AG09319 (cell line): ENCODE measurements at places on chromosomes 11 and 22.
A peak's percentile ranks its signal among the peaks of the same experiment; 100 is the strongest.

DNA sequence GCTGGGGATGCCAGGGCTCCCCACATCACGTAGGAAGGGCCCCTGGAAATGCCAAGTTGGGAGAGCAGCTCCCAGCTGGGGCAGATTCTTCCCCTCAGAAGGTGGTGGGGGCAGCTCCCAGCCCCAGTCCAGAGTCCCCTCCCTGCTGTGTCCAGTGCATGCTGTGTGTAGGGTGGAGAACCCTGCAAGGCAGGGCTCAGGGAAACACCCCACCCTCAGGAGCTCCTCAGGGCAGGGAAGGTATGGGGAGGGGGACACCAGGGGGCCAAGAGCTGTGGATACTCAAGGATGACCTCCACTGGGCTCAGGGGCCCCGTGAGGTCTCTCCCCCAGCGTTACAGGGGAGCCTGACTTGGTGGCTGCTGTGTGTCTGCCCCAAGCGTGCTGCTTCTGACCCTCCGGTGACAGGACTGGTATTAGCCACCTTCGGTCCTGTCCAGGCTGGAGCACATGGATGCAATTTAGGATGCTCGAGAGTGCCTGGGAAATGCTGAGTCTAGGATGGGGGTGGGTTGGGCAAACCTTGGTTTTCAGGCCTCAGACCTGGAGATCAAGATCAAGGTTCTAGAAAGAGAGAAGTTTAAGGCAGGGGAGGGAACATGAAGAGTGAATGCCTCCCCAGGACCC is 16.1 kb upstream of the CABP7 start:
- DNase-seq, result no peak

- DNase-seq, result no peak
Observed at GRCh38 chr22:38213990-38214301, 12.2 kb downstream of the MAFF start.

- DNase-seq, result no peak
Observed at GRCh38 chr11:93005239-93005638, 35.8 kb downstream of the MTNR1B start.

DNA sequence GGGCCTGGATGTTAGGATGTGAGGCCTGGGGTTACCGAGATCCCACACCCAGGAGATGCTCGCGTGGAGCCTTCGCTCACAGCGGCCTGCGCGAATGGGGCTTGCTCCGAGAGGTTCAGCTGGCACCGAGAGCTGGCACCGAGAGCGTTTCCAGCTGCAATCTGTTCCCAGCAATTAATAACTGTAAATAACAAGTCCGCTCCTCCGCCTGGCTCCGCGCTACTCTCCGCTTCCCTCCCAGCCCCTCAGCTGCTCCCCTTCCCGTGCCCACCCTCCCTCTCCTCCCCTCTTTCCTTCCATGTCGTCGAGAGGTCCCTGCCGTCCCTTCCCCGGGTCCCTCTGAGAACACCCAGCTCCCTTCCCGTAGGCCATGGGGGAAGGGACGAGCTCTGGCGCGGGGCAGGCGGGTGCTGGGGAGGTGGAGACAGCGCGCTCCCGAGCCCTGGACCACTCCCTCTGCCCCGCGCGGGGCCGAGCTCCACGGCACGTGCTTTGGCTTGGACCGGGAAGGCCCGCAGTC is 110.8 kb downstream of the WNT7B start:
- DNase-seq, result no peak

DNA sequence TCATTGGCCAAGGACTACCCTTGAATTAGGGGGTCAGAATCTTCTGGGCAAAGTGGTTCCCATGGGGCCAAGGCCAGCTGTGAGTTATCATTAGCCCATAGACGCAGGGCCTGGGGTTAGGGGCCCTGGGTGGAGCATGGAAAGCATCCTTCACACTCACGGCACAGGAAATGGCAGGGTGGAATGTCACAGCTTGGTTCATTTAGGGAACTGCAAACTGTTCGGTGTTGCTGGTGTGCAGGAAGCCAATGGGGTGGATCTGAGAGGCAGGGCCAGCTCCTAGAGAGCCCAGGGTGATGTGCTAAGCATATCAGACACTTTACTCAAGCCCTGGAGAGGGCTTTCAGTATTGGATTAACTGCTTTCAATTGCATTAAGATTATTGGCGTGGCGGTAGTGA is 42.9 kb downstream of the TECTA start:
- no peak for DNase-seq

DNA sequence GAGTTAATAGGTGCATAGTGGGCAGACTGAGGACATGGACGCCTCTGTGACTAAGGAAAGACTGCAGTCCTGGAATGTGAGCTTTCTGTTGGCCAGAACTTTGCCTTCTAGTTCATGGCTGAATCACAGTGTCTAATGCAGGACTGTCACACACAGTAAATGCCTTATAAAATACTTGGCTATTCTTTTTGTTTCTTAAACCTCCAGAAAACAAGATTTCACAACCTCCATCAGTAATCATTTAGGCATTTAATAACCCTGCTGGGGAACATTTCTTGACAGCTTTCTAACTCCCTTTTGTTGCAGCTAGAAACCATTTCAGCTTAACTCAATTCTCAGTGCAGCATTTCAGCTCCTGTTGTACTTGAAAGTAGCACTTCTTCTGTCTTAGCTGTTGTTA is 335.8 kb upstream of the DDI1 start:
- peak; percentile 36 for DNase-seq

GRCh38 chr11:113994077-113994954 is 19.4 kb downstream of the HTR3A start:
- no peak for DNase-seq

- DNase-seq, result no peak
Observed at GRCh38 chr11:113444502-113445123, 30.6 kb downstream of the DRD2 start.

- DNase-seq, result no peak
Observed at GRCh38 chr11:107203656-107204055, 185.4 kb upstream of the GUCY1A2 start.

DNA sequence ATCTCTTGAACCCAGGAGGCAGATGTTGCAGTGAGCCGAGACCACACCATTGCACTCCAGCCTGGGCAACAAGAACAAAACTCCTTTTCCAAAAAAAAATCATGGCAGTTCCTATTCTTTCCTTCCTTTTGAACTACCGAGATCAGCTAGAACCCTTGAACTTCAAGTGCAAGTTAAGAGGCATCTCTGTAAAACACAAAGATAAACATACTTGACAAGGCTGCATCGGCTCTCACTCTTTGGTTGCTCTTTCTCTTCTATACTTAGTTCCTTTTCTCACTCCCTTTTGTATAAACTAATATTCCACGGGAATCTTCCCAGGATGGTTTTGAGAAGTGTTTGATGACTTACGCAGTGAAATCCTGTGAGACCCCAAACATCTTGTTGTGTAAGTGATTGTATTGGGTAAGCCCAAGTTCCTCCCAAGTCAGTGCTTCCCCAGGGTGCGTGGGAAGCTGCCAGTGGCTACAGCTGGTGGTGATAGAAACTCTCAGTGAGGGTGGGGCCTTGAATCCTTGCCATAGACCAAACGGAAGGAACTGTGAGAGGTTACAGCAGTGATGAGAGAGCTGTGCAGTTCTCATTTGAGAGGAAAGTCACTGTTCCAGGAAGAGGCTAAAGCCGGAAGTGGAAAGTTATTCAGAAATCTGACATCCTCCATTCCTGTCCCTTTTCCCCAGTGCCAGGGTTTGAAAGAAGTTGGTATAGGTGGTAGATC is 24.1 kb upstream of the CDC42EP2 start:
- peak; percentile 99 for DNase-seq

- DNase-seq, result no peak
Observed at GRCh38 chr11:108224911-108225786, 2.3 kb downstream of the ATM start.

GRCh38 chr11:123427405-123427804 is 2.7 kb upstream of the GRAMD1B start:
- DNase-seq, result no peak

DNA sequence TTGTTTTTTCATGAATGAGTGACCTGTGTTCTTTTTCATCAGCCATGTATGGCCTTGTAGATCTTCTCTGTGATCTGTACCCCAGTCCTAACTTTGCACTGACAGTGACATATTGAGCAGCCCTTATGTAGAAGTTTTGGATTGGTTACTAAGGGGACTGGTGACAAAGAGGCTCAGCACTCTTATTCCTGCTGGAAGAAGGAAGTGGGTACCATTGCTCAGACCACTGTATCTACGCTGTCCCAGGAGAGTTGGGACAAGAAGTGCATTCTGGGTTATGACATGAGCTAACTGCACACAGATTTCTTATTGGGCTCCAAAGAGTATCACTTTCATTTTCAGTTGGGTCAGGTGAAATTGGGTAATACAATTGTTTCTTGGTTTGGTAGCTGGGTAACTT is 107.8 kb upstream of the RASSF10 start:
- no peak for DNase-seq

DNA sequence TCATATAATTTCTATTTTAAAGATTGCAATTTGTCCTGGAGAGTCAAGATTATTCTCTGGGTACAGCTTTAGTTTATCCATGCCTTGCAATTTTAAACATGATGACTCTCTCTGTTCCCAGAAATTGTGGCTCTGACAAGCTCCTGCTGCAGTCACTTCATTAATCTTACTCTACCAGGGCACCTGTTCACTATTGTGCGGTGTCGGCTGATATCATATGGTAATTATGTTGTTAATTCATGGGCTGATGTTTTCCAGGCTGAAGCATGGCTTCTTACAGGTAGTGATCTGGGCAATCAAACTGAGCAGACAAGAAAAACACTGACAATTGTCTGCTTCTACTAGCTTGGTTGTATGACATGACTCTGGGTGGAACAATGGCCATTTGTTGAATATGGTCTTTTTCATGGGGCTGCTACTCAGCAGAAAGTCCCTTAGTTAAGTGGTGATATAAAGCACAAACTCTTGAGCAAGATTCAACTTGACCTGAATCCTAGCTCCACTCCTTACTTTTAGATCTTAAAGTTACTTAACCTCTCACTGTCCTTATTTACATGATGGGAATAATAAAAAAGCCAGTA is 230.7 kb downstream of the FAT3 start:
- no peak for DNase-seq

- DNase-seq, result no peak
Observed at GRCh38 chr11:10436224-10436623, 18.8 kb upstream of the AMPD3 start.

DNA sequence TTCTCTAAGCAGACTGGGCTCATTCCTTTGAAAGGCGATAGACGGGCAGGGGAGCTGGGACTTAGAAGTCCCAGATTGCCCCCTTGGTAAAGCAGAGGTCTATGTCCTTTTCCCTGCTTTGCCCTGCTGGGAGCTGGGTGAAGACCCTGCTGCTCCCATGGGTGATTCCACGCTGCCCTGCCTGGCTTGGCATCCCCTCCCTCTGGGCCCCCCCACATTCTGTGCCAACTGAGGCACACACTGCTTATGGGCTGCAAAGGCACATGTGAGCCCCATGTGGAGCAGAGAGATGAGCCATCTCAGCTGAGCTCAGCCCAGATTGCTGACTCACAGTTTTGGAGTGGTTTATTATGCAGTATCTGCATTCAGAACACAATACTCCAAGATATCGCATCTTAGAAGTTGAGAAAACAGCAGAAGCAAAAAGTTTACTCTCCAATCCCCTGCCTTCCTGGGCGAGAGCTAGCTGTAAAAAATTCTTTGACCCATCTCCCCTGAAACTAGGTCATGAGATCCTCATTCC is 127.2 kb downstream of the ST3GAL4 start:
- DNase-seq, result no peak

- DNase-seq, result no peak
Observed at GRCh38 chr11:20715931-20716330, 46.5 kb downstream of the NELL1 start.

- DNase-seq, result no peak
Observed at GRCh38 chr11:60985991-60986915, 14.8 kb downstream of the CD6 start.

GRCh38 chr11:29318134-29318845 is 698.5 kb downstream of the KCNA4 start:
- no peak for DNase-seq

GRCh38 chr11:31809857-31810778 is 1.0 kb downstream of the PAX6 start:
- DNase-seq, result no peak

DNA sequence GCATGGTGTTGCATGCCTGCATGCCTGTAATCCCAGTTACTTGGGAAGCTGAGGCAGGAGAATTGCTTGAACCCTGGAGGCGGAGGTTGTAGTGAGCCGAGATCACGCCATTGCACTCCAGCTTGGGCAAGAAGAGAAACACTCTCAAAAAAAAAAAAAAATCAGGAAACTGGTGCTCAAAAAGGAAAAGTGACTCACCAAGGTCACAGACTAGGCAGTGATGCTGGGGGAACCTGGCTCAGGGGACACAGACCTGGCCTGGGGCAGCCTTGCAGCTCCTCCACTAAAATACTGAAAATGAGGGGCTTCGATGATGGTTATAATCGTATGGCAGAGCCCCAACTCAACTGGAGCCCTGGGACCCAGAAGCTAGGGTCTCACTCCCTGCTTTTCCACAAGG is 8.1 kb upstream of the SLC35E4 start:
- no peak for DNase-seq

- no peak for DNase-seq
Observed at GRCh38 chr11:73284106-73284505, 12.0 kb downstream of the P2RY6 start.

GRCh38 chr22:39765046-39765445 is 128.5 kb downstream of the ENTHD1 start:
- no peak for DNase-seq

DNA sequence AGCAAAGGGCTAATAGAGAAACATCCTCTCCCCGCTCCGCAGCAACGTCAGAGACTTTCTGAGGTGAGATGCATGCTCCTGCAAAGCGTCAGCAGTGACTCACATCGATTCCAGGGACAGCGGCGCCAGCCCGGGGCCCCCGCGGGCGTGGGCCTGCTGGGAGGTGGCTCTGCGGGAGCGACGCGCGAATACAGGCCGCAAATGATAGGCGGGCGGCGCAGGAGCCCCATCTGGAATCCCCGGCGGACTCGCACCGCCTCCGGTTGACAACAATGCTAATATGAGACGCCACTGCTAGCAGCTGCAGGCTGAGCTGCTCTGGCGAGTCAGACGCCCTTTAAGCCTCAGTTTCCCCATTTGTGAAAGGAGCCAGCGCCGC is 557 bp downstream of the RANGAP1 start:
- peak; percentile 50 for DNase-seq

GRCh38 chr11:22730319-22730718 is 63.9 kb downstream of the GAS2 start:
- DNase-seq, result no peak

- peak; percentile 60 for DNase-seq
Observed at GRCh38 chr11:119196833-119197483, 9.2 kb upstream of the CBL start.

DNA sequence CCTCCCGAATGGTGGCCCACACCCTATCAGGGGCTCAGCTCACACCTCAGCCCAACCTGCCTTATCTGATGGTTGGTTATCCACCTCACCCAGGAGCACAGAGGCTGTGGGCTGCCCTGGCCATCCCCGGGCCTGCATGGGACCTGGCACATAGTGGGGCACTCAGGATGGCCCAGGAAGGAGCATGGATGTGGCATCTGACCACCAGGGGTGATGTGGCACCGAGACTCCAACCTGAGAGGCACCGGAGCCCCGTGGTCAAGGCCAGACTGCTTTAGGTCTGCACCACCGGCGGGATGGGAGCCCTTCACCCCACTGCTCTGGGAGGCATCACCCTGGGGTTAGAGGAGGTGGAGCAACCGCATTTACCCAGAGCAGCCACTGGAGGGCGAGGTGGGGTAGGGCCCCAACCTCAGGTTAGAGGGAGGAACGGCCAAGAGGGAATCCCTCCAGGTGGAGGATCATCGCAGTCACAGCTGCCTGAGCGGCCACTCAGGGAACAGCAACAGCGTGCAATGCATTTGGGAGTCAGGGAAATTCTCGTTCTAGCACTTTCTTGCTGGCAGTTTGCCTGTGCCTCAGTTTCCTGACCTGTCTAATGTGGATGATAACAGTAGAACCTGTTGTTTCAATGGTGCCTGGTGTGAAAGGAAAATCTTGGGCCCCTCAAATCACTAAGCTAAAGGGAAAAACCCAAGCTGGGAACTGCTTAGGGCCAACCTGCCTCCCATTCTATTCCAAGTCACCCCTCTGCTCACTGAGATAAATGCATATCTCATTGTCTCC is 52.9 kb upstream of the CARS1 start:
- DNase-seq, result no peak
